ENCODE measurements at places on chromosomes 5 and 9.

- no peak for DNase-seq
These were observed 365.7 kb downstream of the OSTF1 start for GRCh38 chr9:75454043-75454442.

DNA sequence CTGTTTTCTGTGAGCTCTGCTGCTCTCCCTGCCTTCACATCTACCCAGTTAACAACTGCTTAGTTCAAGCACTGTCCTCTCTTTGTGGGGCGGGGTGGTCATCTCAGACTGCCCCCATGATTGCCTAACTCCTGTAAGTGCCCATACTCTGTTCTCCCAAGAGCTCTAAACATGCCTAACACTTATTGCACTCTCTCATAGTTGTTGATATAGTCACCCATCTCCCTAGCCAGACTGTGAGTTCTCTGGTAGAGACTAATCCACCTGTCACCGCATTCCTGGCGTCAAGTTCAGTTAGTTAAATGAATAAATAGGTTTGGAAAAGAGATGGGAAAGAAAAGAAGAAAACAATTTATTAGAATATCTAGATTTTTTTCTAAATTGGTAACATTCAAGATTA lies 18.3 kb upstream of the MUSK start:
- no peak for DNase-seq

- DNase-seq = no peak
These were observed at the start of gene MEGF10 for GRCh38 chr5:127290019-127290945. Gene MEGF10, plus strand, starts transcription at chr5:127290796. Its CDS starts 40,513 bp downstream, at chr5:127331309.

- DNase-seq = peak; percentile 71
These were observed 6.3 kb upstream of the MED7 start for GRCh38 chr5:157148734-157149615.

- no peak for DNase-seq
These were observed 80.5 kb upstream of the LMX1B start for GRCh38 chr9:126532951-126533925.

- no peak for DNase-seq
These were observed 168.5 kb downstream of the OLFM1 start for GRCh38 chr9:135255841-135256580.
